ENCODE measurements at places on chromosomes 4 and X.
A peak's percentile ranks its signal among the peaks of the same experiment; 100 is the strongest.

- DNase-seq: no peak
Observed at GRCh38 chrX:22278375-22278774, 5.7 kb downstream of the CBLL2 start.

GRCh38 chrX:10902001-10902400, 209.1 kb upstream of the HCCS start:
- no peak for DNase-seq

DNA sequence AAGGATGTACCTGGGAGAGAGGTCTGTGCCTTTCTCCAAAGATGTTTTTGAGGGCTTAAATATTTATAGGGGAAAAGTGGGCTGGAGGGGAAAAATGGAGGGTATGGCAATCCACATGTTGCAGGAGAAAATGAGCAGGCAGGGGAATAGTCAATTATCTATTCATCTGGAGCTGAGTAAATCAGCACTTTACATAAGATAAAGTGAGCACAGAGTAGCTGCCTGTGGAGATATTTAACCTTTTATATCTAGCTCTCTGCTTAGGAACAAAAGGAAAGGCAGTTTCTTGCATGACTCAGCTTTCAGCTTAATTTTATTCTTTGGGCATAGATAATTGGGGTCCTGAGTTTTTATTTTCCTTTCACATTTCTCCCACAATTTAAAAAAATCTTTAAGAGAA, 93.6 kb upstream of the NPY2R start:
- DNase-seq: no peak

DNA sequence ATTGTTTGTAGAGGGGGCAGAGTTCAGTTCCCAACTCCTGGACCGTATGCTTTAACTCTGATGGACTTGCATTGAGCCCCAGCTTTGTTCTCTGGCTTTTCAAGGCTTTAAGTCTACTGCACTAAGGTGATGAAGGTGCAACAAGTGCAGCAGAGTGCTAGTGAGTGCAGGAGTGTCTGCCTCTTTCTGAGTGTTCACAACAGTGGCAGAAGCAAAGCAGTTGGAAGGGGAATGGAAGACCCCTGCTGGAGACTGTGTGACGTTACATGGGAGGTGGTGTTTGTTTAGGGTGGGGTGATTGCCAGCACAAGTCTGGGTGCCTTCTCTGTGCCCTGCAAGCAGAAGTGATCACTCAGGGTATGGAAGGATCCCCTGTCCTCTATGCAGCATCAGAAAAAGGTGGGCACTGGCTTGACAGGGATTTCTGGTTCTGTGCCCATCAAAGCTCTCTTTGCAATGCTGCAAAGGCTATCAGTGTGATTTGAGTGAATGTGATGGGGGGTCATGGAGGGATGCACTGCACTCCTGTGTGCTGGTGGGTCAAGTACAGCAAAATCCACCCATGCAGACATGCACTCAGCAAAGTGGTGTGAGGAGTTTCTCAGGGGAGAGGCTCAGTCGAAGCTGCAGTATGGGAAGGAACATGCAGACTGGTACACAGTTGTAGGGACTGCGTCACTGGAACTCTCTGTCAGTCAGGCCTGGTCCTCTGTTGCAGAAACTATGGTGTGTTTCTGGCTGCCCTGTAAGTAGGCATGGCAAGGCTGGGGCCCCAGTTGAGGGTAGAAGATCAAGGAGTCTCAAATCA, 70.9 kb upstream of the UGT2B7 start:
- no peak for DNase-seq

GRCh38 chr4:82201805-82202641, 171.8 kb downstream of the HNRNPD start:
- peak; percentile 46 for DNase-seq

- no peak for DNase-seq
Observed at GRCh38 chr4:113371111-113371510, 321.7 kb downstream of the ANK2 start.

GRCh38 chr4:88758264-88758663, 60.6 kb upstream of the NAP1L5 start:
- no peak for DNase-seq

DNA sequence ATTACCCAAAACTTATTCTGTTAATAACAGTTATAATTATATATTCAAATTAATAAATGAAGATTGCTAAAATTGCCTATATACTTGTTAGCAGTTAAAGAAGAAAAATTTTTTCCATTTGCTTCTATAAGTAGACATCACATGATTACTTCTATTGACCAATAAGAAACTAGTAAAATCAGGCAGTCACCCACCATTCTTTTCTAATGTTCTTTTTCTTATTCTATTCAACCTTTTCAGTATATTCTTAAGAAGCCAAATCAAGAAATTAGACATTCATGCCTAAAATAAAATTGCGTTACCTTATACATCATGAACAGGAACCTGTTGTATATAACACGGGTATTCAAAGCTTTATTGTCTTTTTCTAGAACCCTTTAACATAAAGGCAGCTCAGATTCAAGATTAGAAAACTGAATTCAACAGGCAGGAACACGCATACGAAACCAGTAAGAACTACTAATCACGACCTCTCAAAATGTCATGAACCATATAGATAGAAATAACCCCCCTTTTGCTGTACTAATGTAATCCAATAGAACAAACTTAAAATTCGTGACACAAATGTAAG, 568.1 kb upstream of the DIPK2B start:
- peak; percentile 43 for DNase-seq

- no peak for DNase-seq
Observed at GRCh38 chr4:9832640-9833039, 51.2 kb downstream of the DRD5 start.

Measured in astrocyte of the spinal cord (primary cell).